ENCODE measurements at places on chromosomes 4 and X.

GRCh38 chrX:94721386-94721785 is 1047.4 kb downstream of the FAM133A start:
- DNase-seq = no peak

GRCh38 chr4:154073107-154073822 is 284.4 kb upstream of the SFRP2 start:
- DNase-seq = no peak

DNA sequence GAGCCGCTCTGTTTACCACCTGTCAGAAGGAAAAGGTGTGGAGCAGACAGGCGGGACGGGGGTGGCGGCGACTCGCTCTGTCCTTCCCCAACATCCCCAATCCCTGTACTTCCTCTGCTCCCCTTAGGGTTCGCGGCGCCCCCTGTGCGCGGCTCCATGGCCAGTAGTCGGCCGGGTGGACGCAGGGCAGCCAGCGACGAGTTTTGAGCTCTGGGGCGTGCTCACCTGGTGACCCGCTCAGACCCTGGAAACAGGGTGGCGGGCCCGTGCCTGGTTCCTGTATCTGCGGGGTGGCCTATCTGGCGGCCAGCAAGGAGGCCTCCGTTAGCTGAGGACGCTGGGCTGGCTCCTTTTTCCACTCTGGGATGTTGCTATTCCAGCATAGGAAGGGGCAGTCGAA is 5.4 kb upstream of the MAGIX start:
- DNase-seq = no peak

DNA sequence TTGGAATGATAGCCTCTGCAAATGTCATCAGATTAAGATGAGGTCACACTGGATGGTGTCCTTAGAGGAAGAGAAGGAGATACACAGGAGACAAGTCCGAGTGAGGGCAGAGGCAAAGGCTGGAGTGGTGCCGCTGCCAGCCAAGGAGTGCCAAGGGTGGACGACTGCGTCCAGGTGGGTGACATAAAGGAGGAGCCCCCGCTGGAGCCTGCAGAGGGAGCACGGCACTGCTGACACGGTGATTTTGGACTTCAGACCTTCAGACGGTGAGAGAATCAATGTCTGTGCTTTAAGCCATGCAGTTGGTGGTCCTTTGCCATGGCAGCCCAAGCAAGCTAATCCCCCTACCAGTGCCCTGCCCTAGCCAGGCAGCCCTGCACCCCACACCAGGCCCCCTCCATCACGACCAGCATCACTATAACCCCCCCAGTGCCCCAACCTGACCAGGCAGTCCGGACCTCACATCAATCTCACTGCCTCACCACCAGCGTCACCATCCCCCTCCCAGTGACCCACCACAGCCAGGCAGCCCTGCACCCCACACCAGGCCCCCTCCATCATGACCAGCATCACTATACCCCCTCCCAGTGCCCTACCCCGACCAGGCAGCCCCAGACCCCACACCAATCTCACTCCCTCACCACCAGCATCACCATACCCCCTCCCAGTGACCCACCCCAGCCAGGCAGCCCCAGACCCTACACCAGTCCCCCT is 130.0 kb downstream of the HMX1 start:
- DNase-seq = no peak

- DNase-seq = no peak
Observed at GRCh38 chr4:139469216-139469615, 15.3 kb downstream of the RAB33B start.

- DNase-seq = no peak
Observed at GRCh38 chr4:8737075-8737474, 134.6 kb downstream of the HMX1 start.

DNA sequence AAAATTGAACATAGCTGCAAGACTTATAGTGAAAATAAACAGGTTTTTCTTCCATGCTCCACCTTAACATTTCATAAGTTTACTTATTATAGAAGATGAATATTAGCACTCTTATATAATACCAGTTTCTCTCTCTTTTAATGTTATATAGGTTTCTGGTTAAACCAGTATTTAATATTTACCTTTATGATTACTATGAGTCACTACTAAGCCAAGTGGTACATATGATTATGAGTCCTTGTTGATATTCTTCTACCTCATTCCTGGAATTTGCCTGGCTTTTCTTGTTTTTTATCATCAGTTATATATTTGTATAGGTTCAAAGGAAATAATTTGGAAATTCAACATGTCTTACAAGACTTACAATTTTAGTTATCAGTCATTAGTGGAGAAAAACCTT is 89.9 kb upstream of the MAOA start:
- no peak for DNase-seq

GRCh38 chr4:1720163-1720983 is 750 bp downstream of the TMEM129 start:
- DNase-seq = no peak

DNA sequence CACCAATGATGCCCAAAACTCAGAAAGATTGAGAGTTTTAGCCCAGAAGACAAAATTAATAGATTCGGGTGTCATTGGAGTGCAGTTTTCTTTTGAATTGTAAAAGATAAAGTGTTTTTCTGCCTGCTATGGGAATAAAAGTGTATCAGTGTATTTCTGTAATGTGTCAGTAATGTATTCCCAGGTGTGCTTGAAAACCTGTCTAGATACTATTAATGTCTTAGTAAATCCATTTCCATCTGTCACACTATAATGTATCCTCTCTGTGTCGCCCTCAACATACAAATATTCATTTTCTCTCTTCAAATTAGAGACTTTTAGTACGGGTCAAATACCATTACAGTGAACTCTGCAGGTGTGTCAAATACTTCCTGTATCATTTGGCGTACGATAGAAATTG is 43.5 kb upstream of the ARX start:
- DNase-seq = no peak

GRCh38 chr4:151325111-151325948 is at the start of gene SH3D19:
TSS of gene SH3D19 (minus strand) at chr4:151325605. CDS start at chr4:151325352, 253 bp downstream.
- peak; percentile 45 for DNase-seq

DNA sequence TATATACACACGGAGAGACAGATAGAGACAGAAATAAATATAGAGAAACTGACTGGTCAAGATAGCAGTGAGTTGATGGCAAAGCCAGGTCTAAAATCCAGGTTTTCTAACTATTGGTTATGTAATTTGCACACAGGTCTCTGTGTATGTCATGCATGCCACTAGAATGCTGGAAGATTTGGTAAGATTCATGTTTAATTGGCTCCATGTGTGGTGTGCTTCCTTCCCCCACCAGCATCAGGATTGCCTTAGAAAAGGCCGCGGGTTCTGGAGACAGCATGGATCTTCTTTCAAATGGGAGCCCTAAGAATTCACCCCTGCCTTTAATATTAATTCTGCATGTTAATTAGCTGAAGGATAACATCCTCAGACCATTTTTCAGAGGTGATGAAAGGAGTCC is 31.3 kb downstream of the HAND2 start:
- DNase-seq = no peak

GRCh38 chr4:180189666-180190065 is 2053.5 kb upstream of the TENM3 start:
- DNase-seq = no peak

DNA sequence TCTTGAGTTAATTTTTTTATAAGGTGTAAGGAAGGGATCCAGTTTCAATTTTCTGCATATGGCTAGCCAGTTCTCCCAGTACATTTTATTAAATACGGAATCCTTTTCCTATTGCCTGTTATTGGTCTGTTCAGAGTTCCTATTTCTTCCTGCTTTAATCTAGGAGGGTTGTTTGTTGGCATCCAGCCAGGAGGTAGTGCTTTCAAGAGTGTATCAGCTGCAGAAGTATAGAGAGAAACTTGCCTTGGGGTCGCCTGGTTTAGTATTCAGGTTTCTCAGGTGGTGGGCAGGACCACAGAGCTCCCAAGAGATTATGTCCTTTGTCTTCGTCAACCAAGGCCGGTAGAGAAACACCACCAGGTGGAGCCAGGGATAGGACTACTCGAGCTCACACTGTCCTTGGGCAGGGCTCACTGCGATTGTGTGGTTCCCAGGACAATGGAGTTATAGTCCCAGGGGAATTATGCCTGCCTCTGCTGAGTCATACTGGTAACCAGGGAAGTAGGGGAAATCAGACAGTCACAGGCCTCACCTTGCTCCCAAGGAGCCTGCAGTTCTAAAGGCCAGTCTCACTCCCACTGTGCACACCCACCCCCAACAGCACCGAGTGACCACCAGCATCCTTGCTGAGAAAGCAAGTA is 168.1 kb downstream of the VSIG4 start:
- no peak for DNase-seq

GRCh38 chrX:84737471-84737871 is 235.2 kb upstream of the HDX start:
- DNase-seq = no peak

DNA sequence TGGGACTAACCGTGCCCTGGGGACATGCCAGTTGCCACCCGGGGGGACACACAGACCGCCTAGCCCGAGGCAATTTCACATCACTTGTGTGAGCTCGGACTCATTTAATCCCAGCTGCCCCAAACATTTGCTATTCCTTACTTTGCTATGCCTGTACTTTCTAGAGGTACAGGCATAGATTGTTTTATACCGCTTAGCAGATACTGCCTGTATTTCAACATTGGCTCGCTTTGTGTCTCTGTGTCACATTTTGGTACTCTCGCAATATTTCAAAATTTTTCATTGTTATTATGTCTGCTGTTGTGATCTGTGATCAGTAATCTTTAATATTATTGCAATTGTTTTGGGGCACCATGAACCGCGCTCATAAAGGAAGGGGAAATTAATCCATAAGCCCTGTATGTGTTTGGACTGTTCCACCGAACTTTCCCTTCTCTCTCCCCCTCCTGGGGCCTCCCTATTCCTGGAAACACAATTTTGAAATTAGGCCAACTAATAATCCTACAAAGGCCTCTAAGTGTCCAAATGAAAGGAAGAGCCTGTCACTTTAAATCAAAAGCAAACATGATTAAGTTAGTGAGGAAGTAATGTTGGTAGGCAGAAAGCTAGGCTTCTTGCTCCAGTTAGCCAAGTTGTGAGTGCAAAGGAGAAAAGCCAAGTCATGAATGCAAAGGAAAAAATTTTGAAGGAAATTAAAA is 568 bp upstream of the CASP6 start:
- DNase-seq = no peak

GRCh38 chrX:112840382-112841113 is at the start of gene AMOT:
TSS of gene AMOT (minus strand) at chrX:112840831. CDS start at chrX:112823126, 17,705 bp downstream.
- peak; percentile 83 for DNase-seq

DNA sequence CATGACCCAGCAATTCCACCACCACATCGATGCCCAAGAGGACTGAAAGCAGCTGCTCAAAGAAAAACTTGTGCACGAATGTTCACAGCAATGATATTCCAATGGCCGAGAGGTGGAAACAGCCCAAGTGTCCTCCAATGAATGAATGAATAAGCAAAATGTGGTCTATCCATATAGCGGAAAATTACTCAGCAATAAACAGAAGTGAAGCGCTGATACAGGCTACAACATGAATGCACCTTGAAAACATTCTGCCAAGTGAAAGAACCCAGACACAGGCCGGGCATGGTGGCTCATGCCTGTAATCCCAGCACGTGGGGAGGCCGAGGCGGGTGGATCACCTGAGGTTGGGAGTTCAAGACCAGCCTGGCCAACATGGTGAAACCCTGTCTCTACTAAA is 5.2 kb upstream of the SLC2A9 start:
- DNase-seq = no peak

- no peak for DNase-seq
Observed at GRCh38 chr4:152368001-152368400, 167.9 kb downstream of the FBXW7 start.

DNA sequence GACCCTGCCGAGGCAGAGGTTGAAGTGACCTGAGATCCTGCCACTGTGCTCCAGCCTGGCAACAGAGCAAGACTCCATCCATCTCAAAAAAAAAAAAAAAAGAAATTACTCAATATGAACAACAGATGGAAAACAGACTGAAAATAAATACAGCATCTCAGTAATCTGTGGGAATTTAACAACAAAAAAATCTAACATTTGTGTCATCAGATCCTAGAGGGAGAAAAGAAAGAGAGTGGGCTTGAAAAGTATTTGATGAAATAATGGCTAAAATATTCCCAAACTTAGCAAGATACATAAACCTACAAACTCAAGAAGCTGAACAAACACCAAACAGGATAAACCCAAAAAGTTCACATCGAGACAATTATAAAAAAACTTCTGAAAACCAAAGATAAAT is 84.7 kb downstream of the CENPC start:
- no peak for DNase-seq

DNA sequence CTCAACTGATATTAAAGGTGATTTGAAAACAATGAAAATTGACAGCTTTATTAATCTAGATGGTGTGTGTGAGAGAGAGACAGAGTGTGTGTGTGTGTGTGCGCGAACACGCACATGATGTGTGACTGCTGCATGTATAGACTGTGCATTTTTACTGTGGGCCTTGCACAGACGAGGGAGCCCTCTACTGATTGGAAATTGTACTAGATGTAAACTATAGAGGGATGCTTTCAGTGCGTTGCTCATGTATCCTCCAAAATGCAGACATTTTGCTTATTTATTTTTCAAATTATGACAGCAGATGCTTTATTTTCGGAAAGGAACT is 168.4 kb upstream of the GK2 start:
- DNase-seq = no peak

DNA sequence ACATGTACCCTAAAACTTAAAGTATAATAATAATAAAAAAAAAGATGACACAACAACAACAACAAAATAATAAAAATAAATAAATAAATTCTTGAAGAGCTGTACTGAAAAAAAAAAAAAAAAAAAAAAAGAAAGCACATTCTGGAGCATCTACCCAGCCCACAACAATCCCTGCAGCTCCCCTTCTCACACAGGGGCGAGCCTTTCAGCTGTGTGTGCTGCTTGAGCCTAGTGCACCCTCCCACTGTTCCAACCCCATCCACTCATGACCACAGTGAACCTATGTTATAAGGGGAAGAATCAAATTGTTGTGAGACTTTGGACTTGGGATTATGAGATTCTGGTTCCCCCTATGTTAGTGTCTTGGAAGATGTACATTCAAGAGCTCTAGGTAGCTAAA is 161.5 kb upstream of the JADE1 start:
- no peak for DNase-seq

- DNase-seq = no peak
Observed at GRCh38 chr4:72513227-72513626, 55.8 kb downstream of the ADAMTS3 start.

DNA sequence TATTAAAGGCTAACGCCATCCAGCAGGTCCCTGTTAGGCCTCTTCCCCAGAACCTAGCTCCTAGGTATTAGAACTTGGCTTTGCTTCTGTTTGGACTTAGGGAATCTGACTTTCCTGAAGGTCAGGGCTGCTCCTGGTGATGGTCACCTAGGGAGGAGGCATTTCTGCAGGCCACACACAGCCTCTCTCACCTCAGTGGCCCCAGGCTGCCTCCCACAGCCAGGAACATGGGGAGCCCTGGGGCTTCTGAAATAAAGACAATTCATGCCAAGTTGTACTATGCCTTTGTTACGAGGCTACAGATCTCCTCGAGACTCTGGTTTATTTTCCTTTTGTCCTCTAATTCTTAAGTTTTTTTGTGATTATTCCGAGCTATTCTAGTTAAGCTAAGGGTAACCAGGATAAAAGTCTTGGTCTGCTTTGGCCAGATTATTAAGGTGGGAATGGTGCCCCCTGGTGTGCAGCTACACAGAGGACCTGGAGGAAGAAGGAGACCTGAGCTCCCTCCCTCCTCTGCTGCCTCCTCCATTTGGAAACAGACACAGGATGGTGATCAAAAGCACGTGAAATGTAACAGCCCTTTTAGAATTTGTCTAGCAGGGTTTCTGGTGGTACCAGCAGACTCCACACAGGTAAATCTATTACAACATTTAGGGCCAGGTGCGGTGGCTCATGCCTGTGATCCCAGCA is 131.0 kb downstream of the DCLK2 start:
- DNase-seq = no peak

Data from renal cortex interstitium (tissue), 15 donors.